ENCODE measurements at places on chromosomes 3 and 15. TPM values are rescaled to one million over a fixed set of nuclear protein-coding genes. Genes with fewer than 3 reads are reported as not detected.

EAF2 gene
- total RNA-seq: not detected

ECE2 gene
- total RNA-seq: not detected

DNA sequence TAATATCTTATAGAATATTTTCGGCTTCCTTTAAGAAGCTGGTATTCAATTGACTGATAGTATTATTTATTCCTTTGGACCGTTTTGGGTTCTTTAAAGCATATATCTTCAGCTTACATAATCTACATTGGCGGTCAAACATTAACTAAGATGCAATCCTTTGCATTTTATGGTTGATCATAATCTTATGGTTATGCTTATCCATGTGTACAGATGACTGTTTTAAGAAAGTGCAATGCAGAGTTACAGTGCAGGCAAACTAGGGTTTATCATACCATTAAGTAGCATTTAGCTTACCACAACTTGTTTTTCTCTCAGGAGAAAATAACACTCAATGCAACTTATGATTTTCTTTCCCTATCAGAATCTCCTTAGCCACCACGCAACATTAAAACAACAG is 41.4 kb upstream of the POU1F1 start:
- DNase-seq: no peak

- DNase-seq: peak; percentile 93
Measured at GRCh38 chr3:129413687-129414506, 14.5 kb downstream of the EFCAB12 start.

DNA sequence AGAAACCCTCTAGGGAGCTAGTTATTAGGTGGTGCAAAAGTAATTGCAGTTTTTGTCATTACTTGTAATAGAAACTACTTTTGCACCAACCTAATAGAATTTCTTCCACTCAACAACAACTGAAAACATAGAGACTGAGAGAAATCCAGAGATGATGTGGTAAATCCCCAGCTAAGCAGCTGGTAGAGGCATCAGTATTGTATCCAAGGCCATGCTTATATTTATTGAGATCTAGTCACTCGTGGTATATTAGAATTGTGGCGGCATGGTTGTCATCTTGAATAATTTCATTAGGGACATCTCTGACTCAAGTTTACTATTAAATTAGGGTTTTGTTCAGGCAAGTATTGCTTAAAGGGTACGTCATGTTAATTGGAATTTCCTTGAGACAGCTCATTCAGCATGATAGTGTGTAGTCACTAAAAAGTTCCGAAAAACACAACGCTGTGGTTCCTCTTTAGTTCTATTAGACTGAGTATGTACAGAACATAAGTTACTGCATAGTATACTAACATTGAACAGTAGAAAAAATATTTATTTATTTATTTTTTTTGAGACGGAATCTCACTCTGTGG is 35.3 kb downstream of the PAK2 start:
- peak; percentile 87 for DNase-seq

- DNase-seq: no peak
Measured at GRCh38 chr3:23867838-23868237, 49.0 kb downstream of the NKIRAS1 start.

- DNase-seq: peak; percentile 85
Measured at GRCh38 chr15:48693484-48693883, 48.0 kb upstream of the FBN1 start.

GRCh38 chr3:127151992-127152650 is 40.8 kb upstream of the PRR23E start:
- DNase-seq: peak; percentile 53

DNA sequence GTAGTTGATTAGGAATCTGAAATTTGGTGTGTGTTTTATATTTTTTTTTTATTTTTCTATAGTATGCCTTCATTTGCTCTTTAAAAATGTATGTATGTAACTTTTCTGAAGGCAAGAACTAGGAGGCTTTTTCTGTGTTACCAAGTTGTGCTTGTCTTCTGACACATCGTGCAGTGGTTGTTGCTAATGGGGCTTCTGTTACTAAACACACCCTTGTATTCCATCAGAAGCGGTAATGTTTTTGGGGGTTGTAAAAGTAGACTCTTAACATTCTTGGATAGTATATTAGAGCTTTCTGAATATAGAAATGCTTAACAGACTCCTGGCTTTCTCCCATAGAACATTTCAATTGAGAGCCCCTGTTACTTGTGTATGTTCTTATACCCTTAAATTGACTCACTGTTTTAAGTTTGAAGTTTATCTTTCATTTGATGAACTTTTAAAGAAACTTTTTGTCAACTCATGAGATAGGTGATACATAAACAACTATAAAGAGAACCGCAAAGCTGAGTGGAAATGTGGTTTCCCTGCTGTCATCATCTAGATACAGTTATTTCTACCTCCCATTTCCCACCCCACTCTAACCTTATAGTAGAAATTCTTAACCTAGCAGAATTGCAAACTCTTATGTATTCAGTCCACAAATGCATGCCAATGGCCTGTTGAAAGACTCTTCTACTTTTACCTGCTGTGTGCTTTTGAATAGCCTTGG is 2.5 kb downstream of the TIPARP start:
- DNase-seq: peak; percentile 62

GRCh38 chr3:17195192-17195611 is 310.4 kb downstream of the PLCL2 start:
- DNase-seq: peak; percentile 39

DNA sequence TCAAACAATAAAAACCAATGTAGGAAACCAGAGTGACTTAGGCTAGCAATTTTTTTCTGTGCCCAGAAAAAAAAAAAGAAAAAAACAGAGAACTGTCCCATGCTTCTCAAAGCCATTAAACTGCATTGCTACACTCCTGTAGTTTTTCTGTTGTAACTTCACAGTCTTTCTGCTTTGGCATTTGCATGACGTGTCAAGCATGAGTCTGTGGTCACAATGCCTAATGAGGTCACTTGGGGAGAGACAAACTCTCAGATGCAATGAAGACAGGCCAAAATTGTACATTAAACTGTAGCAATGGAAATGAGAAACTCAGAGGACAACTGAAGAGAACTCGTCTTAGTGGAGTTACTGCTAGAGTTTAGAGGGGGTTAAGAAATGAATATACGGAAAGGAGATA is 30.8 kb downstream of the CCDC80 start:
- peak; percentile 94 for DNase-seq

MUC13 gene
- total RNA-seq: 0.25 TPM

POPDC2 gene
- total RNA-seq: not detected

ACSBG1 gene
- not detected for total RNA-seq

DNA sequence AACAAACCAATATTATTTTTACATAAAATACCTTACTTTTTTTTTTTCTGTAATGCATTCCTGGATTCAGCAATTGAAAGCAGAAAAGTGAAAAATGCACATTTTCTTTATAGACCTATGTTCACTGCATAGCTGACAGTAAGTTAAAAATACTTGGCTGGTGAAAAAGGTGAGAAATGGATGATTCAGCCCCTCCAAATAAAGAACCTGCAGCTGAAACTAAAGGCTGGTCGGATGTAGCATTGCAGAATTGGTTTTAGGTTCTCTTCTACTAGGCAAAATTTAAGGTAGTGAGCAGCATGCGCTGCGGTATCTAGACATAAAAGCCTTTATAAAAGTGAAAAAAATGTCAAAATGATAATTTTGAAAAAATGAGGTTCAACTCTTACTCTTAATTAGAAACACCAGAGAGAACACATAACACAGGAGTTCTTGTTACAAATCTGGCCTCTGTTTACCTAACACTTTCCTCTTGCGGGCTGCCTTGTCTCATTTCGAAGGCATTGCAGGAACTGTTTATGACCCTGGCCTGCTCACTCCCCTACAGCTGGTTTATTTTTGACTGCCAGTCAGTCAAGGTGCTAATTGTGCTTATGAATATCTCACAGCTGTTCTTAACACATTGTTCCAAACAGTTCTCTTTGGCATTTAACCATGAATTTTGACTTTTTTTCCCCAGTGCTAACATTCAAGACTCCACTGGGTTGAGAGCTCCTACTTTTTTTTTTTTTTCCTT is 455.4 kb upstream of the TBL1XR1 start:
- DNase-seq: no peak

GRCh38 chr3:138862531-138862923 is 27.8 kb upstream of the PIK3CB start:
- peak; percentile 19 for DNase-seq

NEIL1 gene
- 2.9 TPM for total RNA-seq

DNA sequence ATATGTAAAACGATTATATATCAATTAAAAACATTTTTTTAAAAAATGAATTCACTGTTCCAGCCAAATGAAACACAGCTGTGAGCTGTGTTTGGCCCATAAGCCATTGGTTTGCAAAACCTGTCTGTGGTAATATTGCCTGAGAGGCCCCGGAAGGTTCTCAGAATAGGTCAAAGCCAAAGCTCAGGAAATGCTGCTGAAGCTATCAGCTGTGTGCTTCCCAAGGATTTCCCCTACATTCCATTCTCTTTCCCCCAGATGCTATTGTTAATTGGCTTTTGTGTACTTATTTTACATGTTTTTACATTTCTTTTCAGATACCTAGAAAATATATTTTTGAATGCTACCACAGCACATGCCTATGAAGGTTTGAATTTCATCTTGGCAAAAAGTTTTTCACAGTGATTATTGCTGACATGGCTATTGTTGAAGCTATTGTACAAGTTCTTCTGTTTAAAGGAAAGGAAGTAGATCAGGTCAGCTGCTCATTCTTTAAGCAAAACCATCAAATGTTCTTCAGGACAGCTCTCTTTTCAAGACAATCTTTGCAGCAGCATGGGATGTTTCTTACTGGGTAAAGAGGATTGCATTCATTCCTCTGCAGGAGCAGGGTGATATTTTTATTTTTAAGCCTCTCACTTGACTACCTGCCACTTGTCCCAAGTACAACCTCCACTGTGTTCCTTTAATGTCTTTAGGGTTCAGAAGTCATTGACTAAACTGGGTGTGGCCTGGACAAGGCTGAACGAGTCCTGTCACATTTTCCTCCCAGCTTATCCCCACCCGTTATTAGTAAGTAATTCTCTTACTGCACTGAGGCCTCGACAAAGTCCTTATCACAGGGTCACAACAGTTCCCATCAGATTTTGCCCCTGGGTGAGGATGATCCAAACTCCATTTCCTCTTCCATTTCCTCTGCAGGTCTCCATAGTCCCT is 26.3 kb upstream of the BNC1 start:
- DNase-seq: no peak

GRCh38 chr3:105158286-105158685 is 208.4 kb upstream of the ALCAM start:
- no peak for DNase-seq

DNA sequence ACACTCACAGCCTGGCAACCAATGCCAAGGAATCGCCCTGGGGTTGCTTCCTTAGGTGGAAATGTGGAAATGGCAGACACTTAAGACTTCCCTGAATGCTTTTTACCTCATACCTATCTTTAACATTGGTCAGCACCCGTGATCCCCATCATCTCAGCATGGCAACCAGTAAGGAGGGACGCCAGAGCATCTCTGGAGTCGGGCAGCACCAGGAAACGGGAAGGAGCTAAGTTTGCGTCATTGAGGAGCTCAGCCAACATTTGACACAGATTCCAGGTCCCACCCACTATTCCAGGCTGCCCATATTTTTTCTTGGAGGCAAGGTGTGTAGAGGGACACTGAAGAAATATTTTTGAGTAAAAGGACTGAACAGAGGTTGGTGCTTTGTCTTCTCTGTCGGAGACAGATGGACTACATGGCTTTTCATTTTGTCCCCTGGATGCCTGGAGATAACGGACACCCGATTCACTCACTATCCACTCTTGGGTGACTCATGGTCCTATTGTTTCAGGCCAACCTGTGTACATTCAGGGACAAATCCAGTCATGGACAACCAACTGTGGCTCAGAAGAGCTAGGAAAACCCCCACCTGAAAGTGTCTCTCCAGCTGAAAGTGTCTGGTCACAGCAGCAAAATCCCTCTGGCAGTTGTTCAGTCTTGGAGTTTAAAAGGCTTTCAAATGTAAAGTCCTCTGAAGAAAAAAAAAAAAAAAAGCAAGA is 70.4 kb upstream of the OXTR start:
- no peak for DNase-seq

CCDC54 gene
- total RNA-seq: not detected

ETFA gene
- 94.8 TPM for total RNA-seq

GRK7 gene
- not detected for total RNA-seq

DNA sequence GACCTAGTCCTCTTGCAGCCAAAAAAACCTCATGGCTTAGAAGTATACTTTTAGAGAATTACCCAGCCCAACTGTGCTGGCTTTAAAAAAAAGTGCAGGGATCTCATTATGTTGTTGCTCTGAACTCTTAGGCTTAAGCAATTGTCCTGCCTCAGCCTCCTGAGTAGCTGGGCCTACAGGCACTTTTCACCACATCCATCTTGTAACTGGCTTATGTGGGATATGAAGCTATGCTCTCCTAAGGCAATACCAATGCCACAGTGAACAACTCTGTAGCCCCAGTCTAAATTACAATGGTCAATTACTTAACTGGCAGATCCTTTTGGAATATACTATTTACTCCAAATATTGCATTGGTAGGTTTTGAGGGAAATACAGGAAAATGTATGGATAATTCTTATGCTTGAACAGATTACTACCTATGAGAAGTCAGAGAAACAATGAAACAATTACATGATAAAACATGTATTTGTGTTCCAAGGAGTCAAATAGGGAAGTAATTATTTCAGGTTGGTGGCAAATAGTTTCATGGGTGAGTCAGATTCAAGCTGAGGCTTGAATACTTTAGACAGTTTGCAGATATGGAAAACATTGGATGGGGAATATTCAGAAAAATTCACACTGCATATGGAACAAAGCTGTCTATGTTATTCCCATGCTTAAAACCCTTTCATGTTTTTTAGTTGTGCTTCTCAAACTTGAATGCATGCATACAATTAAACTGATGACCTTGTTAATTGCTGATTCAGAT is 34.6 kb upstream of the GPR149 start:
- no peak for DNase-seq

DNA sequence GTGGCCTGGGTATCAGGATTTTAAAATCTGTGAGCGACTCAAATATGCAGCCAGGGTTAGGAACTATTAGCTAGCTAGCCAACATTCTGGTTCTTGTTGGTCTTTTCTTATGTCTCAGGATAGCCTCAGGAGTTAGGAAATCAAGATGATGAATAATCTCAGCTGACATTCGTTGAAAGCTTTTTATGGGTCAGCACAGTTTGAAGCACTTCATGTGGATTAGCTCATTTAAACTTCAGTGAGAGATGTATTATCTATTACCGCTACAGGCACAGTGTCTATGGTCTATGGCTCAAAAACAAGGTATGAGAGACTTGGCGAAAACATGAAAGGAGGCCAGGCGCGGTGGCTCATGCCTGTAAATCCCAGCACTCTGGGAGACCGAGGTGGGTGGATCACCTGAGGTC is 187.5 kb upstream of the THRB start:
- DNase-seq: peak; percentile 93

B3GNT5 gene
- 2.7 TPM for total RNA-seq

DNA sequence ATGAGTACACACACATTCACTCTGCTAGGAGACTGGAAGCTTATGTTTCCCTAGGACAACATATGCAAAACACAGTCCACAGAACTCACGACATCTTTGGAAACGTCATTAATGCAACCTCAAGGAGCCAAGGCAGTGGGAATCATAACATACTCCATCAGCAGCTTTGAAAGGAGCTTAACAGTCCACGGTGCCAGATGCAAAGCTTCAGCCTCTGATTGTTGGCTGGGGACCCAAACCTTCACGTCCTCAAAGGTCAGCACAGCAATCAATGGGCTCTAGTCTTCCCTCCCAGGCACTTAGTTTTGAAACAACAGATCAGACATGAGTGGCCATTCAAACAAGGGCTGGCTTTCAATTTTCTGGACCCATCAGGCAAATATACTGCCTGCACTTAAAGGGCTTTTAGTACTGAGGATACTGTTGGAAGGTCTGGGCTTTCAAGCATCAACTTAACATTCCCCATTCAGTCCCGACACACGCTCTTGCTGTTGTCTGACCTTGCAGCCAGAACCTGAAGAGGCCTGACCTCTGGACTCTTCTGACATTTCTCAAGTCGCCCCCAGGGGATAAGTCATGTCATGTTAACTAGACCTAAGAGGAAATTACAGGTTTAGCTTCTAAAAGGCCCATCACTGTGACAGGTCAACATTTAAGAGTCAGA is 223.0 kb downstream of the PDZRN3 start:
- DNase-seq: peak; percentile 10

Measured in GM23248 (cell line).